ENCODE measurements at places on chromosomes 7 and 10.

DNA sequence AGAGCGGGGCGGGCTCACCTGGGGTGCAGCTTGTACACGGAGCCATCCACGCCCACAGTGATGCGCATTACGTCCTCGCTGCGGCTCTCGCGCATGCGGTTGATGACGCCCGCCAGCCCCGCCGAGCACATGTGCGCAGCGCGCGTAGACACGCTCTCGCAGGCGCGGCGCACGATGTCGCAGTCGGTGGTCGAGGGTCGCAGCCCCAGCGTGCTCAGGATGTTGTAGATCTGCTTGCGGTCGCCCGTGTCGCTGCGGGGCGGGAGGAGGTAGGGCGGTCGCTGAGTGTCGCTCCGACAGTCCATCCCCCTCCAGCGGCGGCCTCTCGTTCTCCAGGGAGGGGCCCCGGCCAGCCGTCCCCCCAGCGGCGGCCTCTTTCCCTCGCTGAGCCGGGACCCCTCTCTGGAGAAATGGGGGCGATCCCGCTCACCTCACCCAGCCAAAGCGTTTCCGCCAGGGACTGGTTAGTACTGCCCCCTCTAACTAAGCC, 4.4 kb upstream of the MYL7 start:
- DNase-seq = no peak

- DNase-seq = no peak
These were observed 98.2 kb upstream of the ZNF32 start for GRCh38 chr10:43746906-43747305.

DNA sequence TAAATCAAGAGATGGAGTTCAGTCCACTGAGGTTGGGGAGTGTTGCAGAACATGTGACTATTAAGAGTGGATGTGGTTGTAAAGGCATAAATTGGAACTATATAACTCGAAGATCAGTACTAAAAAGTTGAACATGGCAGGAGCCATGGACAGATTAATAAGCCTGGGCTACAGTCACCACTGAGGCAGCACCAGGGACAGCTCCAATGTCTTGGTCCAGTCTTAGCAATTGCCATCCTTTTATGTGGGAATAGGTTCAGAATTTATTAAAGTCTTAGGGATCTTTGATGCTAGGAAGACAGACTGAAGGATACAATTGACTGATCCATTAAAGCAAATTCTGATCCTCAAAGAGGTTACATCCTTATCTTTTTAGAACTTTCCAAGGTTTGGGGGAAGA, 156.6 kb downstream of the ADRA2A start:
- no peak for DNase-seq

DNA sequence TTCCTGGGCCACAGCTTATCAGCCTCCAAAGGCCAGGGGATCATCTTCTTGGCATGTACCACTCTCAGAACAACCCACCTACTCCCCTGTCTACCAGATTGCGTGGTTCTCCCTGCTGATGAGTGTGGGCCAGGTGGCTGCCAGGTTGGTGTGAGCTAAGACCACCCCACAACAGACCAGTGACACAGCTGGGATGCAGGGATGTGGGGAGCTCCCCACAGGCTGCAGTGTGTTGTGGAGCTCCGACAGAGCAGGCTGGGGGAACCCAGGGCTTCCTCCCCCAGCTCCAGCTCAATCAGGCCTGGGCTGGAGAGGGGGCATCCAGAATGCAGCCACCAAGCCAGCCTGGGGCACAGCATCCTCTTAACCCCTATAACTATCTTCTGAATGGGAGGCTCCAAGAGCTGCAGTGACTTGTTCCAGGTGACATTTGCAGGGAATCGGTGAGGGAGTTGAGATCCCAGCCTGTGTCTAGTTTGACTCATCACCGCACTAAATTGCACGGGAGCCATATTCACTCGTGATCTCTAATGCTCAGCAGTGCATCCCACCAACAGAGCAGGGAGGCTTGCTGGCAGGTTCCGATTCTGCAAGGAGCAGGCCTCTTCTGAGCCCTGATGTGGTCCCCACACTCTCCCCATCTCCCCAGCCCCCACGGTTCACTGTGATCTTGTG, 596 bp upstream of the GDF2 start:
- DNase-seq = no peak

- no peak for DNase-seq
These were observed 647.3 kb upstream of the GHITM start for GRCh38 chr10:83492004-83492403.

DNA sequence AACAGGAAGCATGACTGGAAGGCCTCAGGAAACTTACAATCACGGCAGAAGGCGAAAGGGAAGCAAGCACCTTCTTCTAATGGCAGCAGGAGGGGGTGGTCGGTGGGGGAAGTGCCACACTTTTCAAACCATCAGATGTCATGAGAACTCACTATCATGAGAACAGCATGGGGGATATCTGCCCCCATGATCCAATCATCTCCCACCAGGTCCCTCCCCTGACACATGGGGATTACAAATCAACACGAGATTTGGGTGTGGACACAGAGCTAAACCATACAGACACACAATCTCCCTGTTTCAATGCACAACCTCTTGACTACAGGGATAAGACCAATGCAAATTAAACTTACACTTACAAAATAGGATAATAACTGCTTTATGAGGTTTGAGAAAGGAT, 97.6 kb downstream of the SGMS1 start:
- no peak for DNase-seq
